ENCODE measurements at places on chromosomes 2 and 18.

DNA sequence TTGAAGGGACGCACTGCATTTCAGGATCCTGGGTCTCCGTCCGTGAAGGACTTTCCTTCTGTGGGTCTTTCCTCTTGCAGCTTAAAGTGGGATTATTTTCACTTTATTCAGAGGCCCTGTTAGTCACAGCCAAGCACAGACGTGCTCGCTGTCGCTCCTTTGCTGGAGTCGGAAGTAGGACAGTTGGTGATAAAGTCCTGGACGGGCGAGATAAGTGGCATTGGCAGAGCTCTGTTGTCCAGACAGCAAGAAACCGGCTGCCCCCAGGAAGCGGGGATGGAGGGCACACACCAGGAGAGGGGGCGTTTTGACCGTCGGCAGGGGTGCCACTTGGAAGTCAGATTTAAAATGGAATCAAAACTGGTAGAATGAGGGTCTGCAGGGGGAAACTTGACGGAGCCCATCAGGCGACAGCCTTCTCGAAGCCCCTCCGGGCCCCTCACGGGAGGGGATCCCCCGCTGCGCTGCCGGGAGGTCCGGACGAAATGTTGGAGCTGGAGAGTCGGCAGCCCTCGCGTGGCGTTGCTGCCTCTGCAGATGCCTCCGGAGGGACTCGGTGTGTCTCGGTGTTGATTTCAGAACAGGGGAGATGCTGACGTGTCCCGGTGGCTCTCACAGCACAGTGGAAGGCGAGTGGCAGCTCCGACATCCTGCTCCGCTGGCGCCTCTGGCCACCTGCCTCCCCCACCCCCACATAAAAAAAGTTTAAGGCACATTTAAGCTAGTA, 124.2 kb downstream of the NFATC1 start:
- no peak for DNase-seq

GRCh38 chr2:11100130-11100529, 55.1 kb upstream of the SLC66A3 start:
- DNase-seq: no peak

GRCh38 chr18:51077217-51077616, 47.2 kb downstream of the SMAD4 start:
- DNase-seq: peak; percentile 80

- DNase-seq: no peak
These were observed 40.4 kb upstream of the MYCN start for GRCh38 chr2:15899751-15900493.

DNA sequence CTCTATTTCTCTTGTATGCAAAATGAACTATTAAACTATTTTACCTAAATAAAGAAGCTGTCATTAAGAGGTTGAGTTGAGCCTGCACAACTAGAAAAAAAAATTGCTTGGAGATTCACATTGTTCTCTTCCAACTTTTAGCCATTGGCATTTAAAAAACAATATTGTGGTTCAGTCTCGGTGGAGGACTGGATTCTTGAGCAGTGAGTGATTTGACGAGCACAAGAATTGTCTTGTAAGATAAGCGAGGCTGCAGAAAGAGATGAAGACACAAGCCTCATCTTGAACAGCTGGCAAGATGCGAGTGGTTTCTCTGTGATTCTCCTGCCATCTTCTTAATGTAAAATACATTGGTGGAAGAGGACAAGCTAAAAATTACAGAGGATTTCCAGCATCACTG, 67.0 kb downstream of the GALR1 start:
- no peak for DNase-seq

GRCh38 chr2:128447538-128447995, 128.9 kb upstream of the HS6ST1 start:
- DNase-seq: no peak

DNA sequence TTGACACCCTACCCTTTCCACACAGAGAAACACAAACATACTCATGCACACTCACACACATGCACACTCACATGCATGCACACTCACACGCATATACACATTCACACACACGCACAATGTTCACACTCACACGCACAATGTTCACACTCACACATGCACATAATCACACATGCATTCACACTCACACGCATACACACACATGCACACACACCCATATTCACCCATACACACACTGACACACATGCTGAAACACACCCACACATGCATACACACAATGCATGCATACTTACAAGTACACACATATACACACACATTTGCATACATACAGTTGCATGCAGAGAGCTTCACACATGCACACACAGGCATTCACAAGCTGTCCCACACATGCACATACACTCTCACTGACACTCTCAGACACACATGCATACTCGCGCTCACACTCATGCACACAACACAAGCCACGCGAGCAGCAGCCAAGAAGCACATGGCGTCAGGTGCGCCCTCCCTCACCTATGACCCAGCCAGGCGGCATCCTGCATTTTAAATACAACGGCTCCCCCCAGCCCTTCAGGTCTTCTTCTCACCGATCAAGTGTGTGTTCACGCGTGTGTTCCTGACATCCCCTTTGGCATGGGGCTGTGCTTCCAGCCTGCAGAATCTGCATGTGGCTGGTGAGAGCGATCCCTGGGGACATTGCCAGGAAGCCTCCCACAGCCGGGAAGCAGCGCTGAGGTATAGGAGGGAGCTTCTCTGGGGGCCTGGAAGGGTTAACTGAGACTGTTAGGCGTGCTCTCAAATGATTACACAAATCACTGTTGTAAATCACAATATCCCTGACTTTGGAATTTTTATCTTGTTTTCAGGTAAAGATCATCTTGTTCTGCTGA, 195.1 kb downstream of the RTP5 start:
- no peak for DNase-seq

- no peak for DNase-seq
These were observed 120.9 kb downstream of the DHRS9 start for GRCh38 chr2:169190197-169190775.

GRCh38 chr18:59900222-59901128, 679 bp downstream of the PMAIP1 start:
- DNase-seq: peak; percentile 64

DNA sequence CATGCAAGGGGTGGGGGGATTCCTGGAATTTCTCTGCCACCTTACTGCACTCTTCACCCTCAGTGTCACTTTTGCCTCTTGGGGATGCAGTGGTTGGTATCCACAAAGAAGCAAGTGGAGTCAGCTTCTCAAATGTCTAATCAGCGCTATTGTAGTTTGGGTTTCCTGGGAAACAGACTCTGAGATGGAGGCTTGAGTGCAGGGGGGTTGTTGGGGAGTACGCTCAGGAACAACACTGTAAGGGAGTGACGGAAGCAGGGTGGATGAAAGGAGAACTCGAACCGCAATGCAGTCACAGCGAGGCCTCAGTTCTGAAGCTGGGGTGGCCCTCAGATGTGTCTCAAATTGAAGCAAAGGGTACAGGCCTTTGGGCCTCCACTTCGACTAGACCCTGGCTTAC, 73.6 kb upstream of the EPC2 start:
- DNase-seq: no peak

GRCh38 chr2:86433137-86433536, 8.0 kb upstream of the KDM3A start:
- DNase-seq: no peak

- DNase-seq: no peak
These were observed 66.7 kb upstream of the ZFP36L2 start for GRCh38 chr2:43292851-43293743.

GRCh38 chr18:47191961-47192360, 15.8 kb upstream of the IER3IP1 start:
- peak; percentile 47 for DNase-seq

DNA sequence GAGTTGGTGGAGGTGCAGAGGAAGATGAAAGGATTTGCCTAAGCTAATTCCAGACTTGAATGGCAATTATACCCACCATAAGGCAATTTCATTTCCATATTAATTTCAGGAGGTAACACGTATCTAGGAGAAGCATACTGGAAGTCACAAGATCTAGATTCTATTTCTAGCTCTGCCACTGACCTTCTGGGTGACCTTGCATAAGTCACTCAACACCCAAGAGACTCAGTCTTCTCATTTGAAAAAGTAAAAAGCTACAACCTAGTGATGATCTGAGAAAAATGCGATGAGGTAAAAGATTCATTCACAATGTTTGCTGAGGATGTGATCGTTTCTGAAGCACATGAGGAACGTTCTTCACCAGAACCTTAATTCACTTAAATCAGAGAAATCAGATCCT, 55.9 kb downstream of the GRB14 start:
- DNase-seq: peak; percentile 24

- DNase-seq: no peak
These were observed 212.3 kb downstream of the BCL2 start for GRCh38 chr18:63107171-63107845.

GRCh38 chr18:10113121-10114022, 199.6 kb downstream of the VAPA start:
- DNase-seq: no peak

- peak; percentile 71 for DNase-seq
These were observed 11.8 kb upstream of the ATOH8 start for GRCh38 chr2:85741833-85742455.

DNA sequence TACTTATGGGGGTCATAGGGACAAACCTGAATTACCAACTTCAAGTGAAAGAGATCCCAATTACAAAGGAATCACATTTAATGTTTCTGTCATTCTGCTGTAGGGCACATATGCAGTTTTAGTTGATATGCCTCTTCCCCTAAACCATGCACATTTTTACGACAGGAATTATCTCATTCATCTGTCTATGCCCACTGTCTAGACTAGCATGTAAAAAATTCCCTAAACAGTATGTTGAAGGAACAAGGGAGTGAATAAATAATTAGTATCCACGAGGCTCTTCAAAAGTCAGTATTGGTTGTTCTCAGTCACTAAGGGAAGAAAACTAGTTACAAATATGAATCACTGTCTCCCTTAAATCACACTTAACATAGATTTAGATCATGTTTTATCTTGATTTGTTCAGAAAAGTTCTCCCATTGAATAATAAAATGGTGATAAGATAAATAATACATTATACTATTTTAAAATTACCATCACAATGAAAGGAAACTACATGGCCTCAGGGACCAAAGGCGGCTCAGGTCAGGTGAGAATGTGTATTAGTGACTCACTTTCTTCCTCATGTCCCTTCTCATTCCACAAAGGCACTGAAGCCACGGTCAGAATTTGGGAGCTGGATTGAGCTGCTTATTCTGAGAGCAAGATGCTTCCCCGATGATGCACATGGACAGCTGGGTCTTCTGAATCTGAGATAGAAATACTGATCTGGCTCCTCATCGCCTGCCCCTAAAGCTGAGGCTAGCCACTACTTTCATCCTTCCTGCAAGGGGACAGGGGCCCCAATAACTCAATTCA, 29.1 kb downstream of the DYM start:
- peak; percentile 50 for DNase-seq

- DNase-seq: no peak
These were observed 103.7 kb upstream of the ZNF521 start for GRCh38 chr18:25455646-25456045.

DNA sequence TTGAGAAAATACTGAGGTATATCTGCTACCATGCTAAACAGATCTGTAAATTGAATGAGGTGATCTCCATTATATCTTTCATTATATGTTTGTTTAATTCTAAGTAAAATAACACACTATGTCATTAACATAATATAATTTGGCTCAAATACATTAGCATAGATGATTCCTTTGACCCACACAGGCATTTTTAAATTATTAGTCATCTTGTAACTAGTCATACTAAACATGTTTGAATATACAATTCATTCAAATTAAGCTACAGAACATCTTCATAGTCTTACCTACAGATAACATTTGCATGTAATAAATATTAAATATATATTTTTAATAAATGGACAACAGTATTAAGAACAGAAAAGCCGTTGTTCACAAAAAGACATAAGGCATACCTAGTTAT, 52.7 kb upstream of the KYNU start:
- DNase-seq: peak; percentile 17

GRCh38 chr2:233422649-233423551, 68.6 kb downstream of the DGKD start:
- no peak for DNase-seq

DNA sequence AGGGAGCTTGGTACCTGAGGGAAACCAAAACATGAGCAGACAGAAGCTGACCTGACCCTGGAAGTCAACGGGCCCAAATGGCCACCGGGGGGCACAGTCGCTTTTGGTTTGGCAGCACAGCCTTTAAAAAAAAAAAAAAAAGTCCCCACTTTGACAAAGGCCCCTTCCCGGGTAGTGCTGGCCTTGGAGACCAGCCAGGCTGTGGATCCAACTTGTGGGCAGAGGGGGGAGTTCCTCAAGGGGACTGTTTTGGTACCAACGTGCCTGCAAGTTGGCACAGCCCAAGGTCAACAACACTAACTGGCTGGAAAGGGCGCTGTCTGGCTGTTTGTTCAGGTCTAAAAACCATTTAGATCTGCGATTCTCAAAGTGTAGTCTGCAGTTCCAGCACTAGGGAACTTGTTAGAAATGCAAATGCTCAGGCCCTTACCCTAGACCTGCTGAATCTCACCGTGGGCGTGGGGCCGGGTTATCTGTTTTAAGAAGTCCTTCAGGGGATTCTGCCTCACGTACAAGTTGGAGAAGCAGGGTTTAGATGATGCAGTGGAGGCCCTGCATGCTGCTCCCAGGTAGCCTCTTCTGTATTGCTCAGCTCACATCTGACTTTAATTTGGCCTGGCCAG, 83.0 kb downstream of the LPIN1 start:
- DNase-seq: peak; percentile 49

DNA sequence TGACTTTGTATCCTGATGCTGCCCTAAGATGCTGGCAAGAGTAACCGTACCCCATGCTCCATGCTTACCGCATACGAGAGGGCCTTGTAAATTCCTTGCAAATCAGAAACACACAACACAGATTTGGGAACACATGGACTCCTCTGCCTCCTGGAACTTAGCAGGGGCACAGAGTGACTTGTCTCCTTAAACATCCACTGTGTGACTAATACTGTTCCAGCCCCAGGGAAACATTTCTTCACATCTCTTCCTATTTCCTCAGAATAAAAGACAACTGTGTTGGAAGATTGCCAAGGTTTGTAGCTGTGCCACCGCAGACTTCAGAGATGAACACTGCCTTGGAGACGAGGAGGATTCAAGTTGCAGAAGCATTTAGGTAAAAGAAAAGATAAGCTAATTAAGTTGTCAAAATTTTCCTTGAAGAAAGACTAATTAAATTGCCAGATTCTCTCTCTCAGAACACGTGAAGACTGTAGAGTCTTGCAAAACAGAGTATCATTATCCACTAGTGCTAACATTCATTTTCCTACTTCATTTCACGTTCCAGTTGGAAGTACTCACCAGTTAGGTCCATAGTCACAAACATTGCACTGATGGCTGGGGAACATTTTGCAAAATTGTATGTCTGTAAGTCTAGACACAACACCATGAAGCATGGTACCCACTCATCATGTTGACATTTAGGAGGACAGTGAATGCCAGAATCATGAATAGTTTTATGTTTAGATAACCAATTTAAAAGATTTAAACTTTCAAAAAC, 188.8 kb downstream of the TSN start:
- DNase-seq: peak; percentile 79

GRCh38 chr2:45813003-45813941, 161.8 kb downstream of the PRKCE start:
- DNase-seq: peak; percentile 21

GRCh38 chr2:31467426-31467825, 52.9 kb upstream of the XDH start:
- DNase-seq: peak; percentile 65

DNA sequence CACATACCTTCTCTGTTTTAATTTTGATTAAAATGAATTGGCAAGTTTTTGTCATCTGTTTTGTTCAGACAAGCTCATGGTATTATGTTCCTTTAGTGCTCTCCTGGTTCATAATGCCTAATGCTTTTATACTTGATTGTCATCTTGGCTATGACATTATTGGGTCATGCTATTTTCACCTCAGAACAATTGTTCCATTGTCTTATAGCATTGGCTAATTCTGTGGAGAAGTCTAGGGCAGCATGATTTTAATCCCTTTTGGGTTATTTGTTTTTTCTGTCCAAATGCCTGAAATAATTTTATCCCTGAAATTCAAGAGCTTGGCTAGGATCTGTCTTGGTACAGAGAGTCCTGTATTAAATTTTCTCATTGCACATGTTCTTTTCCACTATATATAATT, 83.8 kb upstream of the CCDC85A start:
- no peak for DNase-seq
